ENCODE measurements at places on chromosomes 3 and 15.
A peak's percentile ranks its signal among the peaks of the same experiment; 100 is the strongest.

- DNase-seq = no peak
These were observed 657.0 kb upstream of the ADAMTS9 start for GRCh38 chr3:65344846-65345245.

GRCh38 chr3:89966877-89967665, 859.6 kb downstream of the EPHA3 start:
- DNase-seq = no peak

DNA sequence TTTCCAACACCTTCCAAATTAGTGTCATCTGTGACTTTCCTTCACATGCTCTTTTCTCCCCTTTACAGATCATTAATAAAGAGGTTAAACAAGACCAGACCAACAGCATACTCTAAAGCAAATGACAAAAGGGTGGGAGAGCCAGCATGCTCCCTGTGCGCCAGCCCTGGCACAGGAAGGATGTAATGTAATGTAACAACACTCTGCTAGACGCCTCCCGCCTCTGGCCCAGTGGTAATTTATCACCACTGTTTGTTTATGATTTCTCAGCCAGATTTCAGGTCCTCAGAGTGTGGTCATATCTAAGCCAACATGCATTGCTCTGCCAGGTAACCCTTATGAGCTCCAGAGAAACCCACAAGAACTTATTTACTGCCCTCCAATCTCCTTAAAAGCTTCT, 189.5 kb upstream of the WNT5A start:
- no peak for DNase-seq

GRCh38 chr3:27643355-27643754, 78.8 kb downstream of the EOMES start:
- no peak for DNase-seq

GRCh38 chr15:49168016-49168415, 2.0 kb upstream of the GALK2 start:
- no peak for DNase-seq

- DNase-seq = no peak
These were observed 227.2 kb downstream of the ADAMTS17 start for GRCh38 chr15:100114571-100114970.

DNA sequence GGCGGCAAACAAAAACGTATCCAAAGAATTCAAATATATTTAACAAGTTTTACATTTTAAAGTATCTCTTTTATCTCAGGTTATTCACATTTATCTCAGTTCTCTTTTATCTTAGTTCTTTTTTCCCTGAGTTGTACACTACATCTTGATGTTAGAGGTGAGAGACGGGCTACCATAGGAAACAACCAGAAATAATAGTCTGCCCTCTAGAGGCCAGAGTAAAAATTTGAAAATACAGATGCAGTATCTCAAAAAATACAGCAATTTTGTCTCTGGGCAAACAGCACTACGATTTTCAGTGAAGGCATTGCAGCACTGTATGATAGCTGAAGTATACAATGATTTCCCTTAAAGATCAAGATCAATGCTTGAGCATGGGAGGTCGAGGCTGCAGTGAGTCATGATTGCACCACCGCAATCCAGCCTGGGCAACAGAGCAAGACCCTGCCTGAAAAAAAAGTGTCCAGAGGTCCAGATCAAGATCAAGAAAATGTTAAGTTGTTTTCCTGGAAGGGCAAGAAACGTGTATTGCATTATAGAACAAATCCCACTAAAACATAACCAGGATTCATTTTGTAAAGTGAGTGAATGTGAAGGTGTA, 82.6 kb upstream of the ATP11B start:
- DNase-seq = peak; percentile 35

DNA sequence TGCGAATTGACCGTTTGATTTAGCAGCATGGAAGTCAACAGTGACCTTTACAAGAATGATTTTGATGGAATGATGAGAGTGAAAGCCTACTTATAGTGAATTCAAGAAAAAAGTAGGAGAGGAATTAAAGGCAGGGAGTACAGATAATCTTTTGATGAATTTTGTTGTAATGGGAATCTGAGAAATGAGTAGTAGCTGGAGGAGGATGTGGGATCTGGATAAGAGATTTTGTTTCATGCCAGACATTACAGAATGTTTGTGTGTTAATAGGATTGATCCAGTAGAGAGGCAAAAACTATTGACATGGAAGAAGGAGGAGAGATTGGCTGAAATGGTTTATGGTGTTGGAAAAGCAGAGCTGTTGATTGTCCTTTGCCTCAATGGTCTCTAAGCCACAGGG, 17.4 kb upstream of the ZNF609 start:
- no peak for DNase-seq

- DNase-seq = no peak
These were observed 54.8 kb upstream of the CHRM5 start for GRCh38 chr15:33913459-33913858.

DNA sequence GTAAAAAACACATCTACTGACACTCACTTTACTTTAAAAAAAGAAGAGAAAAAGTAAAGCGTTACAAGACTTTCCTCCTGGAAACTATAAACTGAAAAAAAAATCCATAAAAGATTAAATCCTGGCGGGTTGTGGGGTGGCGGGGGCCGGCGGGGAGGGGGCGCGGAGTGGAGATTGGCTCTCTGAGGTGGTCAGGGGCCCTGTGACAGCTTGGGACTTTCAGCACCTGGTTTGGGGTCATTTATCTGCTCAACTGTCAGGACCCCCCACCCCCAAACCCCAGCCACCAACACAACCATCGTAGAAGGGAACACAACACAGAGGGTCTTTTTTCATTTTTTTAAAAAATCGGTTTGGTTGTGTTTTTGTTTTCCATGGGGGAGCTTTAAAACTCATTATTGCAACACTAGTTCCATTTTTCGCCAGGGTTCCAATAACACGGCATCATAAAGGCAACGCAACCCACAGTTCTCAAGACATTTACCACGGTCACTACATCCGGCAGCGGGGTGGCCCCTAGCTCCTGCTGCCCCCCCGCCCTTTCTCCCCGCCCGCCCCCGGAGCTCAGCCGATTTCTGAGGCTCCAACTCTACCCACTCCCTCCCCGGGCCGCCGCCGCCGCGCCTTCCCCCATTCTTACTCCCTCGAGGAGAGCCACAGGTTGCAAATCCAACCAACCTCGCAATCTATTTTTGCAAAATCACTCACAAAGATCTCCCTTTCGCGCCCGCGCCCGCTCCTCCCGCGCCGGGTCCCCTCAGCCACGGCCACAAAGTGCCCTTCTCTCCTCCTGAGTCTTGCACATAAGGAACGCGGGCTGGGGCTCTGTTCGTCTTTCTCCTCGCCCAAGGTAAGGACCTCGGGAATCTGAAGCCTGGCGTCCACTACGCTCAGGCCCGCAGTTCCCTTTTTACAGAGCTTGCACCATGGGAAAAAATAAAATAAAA, 1.8 kb downstream of the BCL6 start:
- peak; percentile 44 for DNase-seq

All from SHP77 (cell line).